ENCODE measurements at places on chromosomes 4 and X. TPM values are rescaled to one million over a fixed set of nuclear protein-coding genes. Genes with fewer than 3 reads are reported as not detected.

DNA sequence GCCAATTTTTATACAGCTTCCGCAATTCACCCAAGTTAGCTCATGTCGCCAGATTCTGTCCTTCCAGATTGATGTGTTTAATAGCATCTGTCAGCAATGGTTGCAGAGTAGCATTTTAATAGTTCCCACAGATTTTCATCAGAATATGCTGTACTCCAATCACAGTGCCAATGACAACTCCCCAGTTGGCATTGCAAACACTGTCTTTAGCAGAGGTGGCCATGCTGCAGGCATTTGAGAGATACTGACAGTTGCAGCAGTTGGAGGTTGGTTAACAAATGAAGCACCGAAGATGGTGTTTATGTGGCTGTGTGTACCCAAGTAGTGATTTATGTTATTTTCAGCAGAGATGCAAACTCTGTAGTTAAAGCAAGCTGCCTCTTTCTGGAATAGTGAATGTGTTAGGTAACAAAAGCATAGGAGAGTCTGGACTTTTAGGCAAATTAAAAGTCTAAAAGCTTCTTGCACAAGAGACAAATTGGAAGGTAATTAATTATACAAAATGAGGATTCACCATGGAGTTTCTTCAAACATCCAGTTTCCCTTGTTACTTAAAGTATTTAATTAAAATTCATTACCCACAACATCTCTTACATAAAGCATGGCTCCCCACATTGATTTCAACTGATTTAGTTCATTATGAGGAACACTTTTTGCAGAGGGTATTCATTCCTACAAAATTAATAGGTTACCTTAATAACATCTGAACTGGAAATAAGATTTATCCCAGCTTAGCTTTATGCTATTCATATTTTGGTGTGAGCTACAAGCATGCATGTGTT, 65.2 kb downstream of the PARM1 start:
- H3K4me1 ChIP-seq = no peaks in the 10 kb centered on the region
- DNase-seq = no peak
- no peak overlapping the region for H3K27ac ChIP-seq
- H3K27me3 ChIP-seq = no peaks in the 10 kb centered on the region
- H3K36me3 ChIP-seq = no peaks in the 10 kb centered on the region
- H3K4me3 ChIP-seq = no peak overlapping the region

GRCh38 chr4:7715271-7716009, 224.2 kb downstream of the AFAP1 start:
- no peaks in the 10 kb centered on the region for H3K4me1 ChIP-seq
- DNase-seq = no peak
- no peak overlapping the region for H3K4me3 ChIP-seq
- H3K36me3 ChIP-seq = no peaks in the 10 kb centered on the region
- H3K27ac ChIP-seq = no peak overlapping the region

GRCh38 chrX:78522601-78523000, 136.5 kb downstream of the RTL3 start:
- H3K4me1 ChIP-seq = peaks cover 13% of the 10 kb centered on the region
- DNase-seq = no peak

DNA sequence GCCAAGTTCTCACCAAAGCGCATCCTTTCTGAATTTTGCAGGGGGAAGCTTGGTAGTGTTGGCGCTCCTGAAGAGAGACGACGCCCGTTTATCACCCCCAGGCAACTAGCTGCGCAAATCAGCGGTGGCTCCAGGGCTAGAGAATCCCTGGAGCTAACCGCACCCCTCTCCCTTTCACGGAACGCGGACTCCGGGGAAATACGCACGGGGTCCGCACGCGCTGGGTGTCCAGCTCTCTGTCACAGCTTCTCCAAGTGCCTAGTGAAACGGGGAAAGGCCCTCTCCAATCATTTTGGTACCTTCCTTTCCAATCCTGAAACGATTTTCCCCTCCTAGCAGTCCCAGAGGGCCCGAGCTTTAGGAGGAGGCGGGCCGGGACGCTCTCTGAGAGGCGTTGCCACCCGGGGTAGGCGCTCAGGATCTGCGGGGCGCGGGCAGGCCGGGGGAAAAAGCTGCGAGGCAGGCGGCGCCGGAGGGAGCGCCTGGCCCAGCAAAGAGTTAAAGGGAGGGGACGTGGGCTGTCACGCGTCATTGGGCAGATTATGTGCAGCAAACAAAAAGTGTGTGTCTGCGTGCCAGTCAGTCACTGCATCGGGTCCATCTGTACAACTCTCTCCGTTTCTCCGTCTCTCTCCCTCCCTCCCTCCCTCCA, at the start of gene PRDM8:
PRDM8 (plus strand) TSS at position 582 of the 652 bp plus-strand sequence. CDS start 2,578 bp downstream, outside the sequence.
- H3K27ac ChIP-seq = no peak within 1 kb of the TSS
- peak within 1 kb of the TSS; percentile 25 for H3K4me3 ChIP-seq
- no peaks in the 10 kb centered on the region for H3K36me3 ChIP-seq
- peaks cover 28% of the 10 kb centered on the region for H3K4me1 ChIP-seq
- DNase-seq = no peak

The TMEM47 gene
- not detected for total RNA-seq

DNA sequence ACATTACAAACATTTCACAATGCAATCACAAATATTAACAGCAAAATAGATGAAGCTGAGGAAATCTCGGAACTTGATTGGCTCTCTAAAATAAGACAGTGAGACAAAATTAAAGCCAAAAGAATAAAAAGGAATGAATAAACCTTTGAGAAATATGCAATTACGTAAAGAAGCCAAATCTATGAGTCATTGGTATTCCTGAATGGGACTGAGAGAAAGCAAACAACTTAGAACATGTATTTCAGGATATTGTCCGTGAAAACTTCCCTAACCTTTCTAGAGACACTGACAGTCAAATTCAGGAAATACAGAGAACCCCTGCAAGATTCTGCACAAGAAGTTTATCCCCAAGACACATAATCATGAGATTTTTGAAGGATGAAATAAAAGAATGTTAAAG, 48.4 kb upstream of the SPANXN2 start:
- no peaks in the 10 kb centered on the region for H3K36me3 ChIP-seq
- no peak overlapping the region for H3K27ac ChIP-seq
- H3K4me3 ChIP-seq = no peak overlapping the region
- DNase-seq = no peak
- H3K4me1 ChIP-seq = no peaks in the 10 kb centered on the region

- no peak for DNase-seq
- H3K4me3 ChIP-seq = no peak overlapping the region
- no peak overlapping the region for H3K27ac ChIP-seq
- H3K27me3 ChIP-seq = no peaks in the 10 kb centered on the region
These were observed 47.5 kb upstream of the IGFBP7 start for GRCh38 chr4:57157596-57158137.

DNA sequence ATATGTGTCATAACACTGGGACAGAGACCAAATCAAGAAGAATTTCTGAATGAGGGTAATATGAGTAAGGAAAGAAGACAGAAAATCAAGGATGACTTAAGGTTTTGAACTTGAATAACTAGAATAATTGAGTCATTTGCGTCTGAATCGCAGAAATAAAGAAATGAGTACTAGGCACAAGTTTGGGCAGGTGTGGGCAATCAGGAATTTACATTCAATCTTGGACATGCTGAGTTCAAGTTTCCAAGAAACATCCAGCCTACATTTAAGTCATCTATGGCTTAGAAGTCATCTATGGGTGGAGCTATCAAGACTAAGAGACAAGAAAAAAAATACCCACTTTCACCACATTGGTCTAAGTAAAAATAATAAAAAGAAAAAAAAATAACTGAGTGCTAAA, 30.4 kb upstream of the WDR44 start:
- no peak overlapping the region for H3K27ac ChIP-seq
- H3K27me3 ChIP-seq = no peaks in the 10 kb centered on the region
- DNase-seq = no peak
- no peak overlapping the region for H3K4me3 ChIP-seq
- no peaks in the 10 kb centered on the region for H3K4me1 ChIP-seq

GRCh38 chr4:153890761-153891160, 101.9 kb upstream of the SFRP2 start:
- no peaks in the 10 kb centered on the region for H3K4me1 ChIP-seq
- H3K27ac ChIP-seq = no peak overlapping the region
- no peaks in the 10 kb centered on the region for H3K36me3 ChIP-seq
- H3K27me3 ChIP-seq = no peaks in the 10 kb centered on the region
- H3K4me3 ChIP-seq = no peak overlapping the region
- DNase-seq = no peak

The FOXR2 gene
- total RNA-seq = not detected

DNA sequence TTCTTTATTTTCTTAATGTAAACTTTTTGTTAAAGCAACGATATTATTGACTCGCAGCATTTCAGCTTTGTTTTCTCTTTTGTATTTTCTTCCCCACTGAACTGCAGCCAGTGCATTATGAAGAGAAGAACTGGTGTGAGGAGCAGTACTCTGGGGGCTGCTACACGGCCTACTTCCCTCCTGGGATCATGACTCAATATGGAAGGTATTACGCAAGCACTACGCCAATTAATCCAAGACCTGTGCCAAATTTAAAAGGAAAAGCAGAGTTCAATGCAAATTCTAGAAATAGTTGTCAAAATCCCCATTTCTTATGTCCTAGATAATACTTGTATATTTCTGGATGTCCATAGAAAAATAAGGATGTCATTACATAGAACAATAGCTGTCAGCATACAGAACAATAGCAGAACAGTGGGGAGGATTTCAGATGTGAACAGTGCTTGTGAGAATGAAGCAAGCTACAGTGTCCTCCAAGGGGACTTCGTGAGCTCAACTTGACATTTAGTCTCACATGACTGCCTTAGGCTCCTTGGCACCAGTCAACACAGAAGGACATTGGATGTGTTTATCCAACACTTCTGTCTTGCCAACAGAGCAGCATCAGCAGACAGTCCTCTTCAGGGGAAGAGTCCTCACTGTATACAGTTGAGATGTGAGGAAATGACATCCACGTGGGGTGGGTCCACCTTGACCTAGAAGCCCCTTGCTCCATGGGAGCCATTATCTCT, 85.9 kb downstream of the MAOA start:
- DNase-seq = no peak
- no peak overlapping the region for H3K4me3 ChIP-seq
- no peaks in the 10 kb centered on the region for H3K36me3 ChIP-seq
- no peak overlapping the region for H3K27ac ChIP-seq

GRCh38 chr4:85790582-85790981, 315.6 kb downstream of the ARHGAP24 start:
- no peak overlapping the region for H3K4me3 ChIP-seq
- no peaks in the 10 kb centered on the region for H3K4me1 ChIP-seq
- no peaks in the 10 kb centered on the region for H3K27me3 ChIP-seq
- DNase-seq = no peak

DNA sequence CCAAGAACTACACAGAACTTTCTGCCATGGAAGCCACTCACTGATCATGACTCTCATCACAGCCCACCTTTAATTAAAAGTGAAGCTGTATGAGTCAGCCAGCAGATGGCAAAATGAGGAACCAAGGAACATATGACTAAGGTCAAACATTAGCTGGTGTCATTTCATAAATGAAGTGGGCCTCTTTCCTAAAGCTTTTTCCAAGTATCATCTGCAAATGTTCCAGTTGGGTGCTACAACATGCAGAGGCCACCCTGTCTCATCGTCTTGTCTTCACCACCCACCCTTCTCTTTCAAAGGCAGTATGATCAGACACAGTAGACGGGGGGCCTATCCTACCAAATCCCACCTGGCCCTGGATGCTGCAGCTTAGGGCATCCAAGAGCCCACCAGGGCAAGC, 9.2 kb upstream of the EOLA1 start:
- H3K4me3 ChIP-seq = no peak overlapping the region
- H3K4me1 ChIP-seq = peaks cover 4% of the 10 kb centered on the region
- H3K36me3 ChIP-seq = no peaks in the 10 kb centered on the region
- no peak overlapping the region for H3K27ac ChIP-seq
- no peak for DNase-seq

GRCh38 chr4:2886622-2887021, 43.0 kb downstream of the ADD1 start:
- no peaks in the 10 kb centered on the region for H3K27me3 ChIP-seq
- no peak overlapping the region for H3K4me3 ChIP-seq
- no peak overlapping the region for H3K27ac ChIP-seq
- DNase-seq = no peak
- H3K36me3 ChIP-seq = peaks cover 41% of the 10 kb centered on the region
- no peaks in the 10 kb centered on the region for H3K4me1 ChIP-seq

The PLS3 gene
- total RNA-seq = 0.15 TPM

GRCh38 chrX:98422536-98422935, 1538.8 kb downstream of the RPA4 start:
- H3K27ac ChIP-seq = no peak overlapping the region
- H3K4me3 ChIP-seq = no peak overlapping the region
- H3K27me3 ChIP-seq = no peaks in the 10 kb centered on the region
- H3K4me1 ChIP-seq = no peaks in the 10 kb centered on the region

DNA sequence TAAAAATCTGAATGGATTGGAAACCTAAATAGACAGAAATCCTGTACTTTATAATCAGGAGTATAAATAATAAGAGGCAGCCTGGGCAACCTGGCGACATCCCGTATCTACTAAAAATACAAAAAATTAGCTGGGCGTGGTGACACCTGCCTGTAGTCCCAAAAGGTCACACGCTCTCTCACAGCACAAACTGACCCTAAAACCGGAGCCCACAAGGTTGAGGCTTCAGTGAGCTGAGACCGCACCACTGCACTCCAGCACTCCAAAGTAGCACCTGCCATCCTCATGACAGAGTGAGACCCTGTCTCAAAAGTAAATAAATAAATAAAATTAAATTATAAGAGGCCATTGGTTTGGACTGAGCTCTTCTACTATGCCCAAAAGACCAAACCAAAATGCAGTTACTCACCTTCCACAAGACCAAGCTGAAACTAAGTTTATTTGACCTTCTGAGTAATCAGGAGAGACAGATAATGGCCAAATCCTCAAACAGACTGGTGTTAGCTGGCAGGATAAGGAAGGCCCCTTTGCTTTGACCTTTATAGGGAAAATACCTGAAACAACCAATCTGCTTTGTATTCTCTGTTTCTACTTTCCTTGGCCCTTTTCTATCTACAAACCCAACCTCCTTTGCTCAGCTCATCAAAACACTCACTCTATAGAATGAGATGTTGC, 3.2 kb upstream of the GRSF1 start:
- H3K4me3 ChIP-seq = no peak overlapping the region
- H3K4me1 ChIP-seq = peaks cover 8% of the 10 kb centered on the region
- no peaks in the 10 kb centered on the region for H3K36me3 ChIP-seq
- DNase-seq = no peak
- H3K27me3 ChIP-seq = no peaks in the 10 kb centered on the region

GRCh38 chrX:64642482-64642881, 247.2 kb upstream of the MTMR8 start:
- no peaks in the 10 kb centered on the region for H3K36me3 ChIP-seq
- peak; percentile 0 for DNase-seq
- no peaks in the 10 kb centered on the region for H3K4me1 ChIP-seq
- no peak overlapping the region for H3K4me3 ChIP-seq
- no peak overlapping the region for H3K27ac ChIP-seq

All from CD4-positive, alpha-beta memory T cell (primary cell).